ENCODE measurements at places on chromosomes 5 and 9.

GRCh38 chr5:73183481-73183891, 10.5 kb downstream of the TMEM174 start:
- no peak for DNase-seq

DNA sequence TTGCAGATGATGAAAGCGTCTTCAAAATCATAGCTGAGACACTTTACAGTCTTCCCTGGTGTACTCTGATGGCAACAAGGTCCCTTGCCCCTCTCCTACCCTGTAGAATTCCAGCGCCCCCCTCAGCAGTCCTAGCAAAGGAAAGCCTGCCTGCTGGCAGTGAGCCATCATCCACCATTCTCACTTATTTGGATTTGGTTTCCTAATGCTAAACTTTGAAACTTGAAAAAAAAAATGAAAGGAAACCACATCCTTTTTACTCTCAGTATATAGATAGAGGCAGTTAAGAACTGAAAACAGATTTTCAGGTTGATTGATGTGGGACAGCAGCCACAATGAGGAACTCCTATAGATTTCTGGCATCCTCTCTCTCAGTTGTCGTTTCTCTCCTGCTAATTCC, at the start of gene GZMA:
Gene GZMA (plus strand): TSS at position 299 of the 400 bp plus-strand sequence. CDS start 37 bp downstream, at position 336.
- peak; percentile 27 for DNase-seq

- no peak for DNase-seq
Measured at GRCh38 chr9:95852059-95853032, 23.1 kb upstream of the ERCC6L2 start.

GRCh38 chr5:103849934-103850333, 287.3 kb upstream of the NUDT12 start:
- DNase-seq = no peak

DNA sequence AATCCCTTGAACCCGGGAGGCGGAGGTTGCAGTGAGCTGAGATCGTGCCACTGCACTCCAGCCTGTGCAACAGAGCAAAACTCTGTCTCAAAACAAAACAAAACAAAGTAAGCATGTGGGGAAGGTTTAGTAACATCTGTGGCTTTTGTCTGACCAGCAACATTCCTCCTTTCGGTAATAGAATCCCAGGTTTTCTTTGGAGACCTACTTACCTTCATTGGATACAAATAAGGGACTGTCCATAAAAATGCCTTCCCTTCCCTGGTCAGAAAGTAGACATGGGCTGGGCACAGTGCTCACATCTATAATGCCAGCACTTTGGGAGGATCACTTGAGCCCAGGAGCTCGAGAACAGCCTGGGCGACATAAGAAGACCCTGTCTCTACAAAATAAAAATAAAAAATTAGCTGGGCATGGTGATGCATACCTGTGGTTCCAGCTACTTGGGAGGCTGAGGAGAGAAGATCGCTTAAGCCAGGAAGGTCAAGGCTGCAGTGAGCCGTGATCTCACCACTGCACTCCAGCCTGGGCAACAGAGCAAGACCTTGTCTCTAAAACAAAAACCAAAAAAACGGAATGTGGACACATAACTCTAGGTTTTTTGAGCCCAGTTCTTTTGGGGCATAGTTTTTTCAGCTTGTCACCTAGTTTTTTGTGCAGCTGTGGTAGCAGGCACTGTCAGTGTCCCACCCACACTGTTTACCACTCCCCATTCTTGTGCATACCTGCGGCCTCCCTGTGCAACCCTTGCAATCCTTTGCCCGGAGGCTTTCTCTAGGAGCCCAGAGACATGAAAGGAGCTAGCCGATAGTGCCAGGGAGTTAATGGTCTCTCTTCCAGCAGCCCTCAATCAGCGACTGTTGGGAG, 9.0 kb upstream of the SPINK4 start:
- no peak for DNase-seq

GRCh38 chr5:53099546-53099945, 10.0 kb downstream of the MOCS2 start:
- no peak for DNase-seq

Measured in hematopoietic multipotent progenitor cell treated with erythropoietin and hydrocortisone succinate and interleukin-3 and kit ligand, for 6 days (in vitro differentiated cells).